ENCODE measurements at places on chromosomes 16 and 17.

- DNase-seq, result peak; percentile 88
Observed at GRCh38 chr17:61361084-61361483, 38.6 kb upstream of the TBX2 start.

DNA sequence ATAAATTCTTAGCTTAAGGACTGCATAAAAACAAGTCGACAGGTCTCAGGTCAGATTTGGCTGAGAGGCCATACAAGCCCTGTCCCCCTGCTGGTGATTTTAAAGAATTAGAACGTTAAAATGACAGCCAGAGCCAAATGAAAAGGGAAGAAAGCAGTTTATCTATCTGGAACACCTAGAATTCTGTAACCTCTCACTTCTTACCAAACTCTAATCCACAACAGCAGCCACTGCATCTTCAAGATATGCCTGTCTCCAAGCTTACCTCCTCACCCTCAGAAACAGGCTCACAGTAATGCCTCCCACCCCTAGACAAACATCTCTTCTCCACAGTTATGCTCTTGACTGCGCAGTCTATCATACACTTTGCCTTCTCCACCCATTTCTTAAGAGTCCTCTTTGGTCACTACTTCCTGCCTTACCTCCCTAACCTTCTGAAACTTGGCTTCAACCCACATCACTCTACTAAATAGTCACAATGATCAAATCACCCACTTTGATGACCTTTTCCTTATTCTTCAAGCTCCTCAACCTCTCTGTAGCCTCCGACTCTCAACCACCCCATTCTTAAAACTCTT, 14.2 kb downstream of the ANKFY1 start:
- peak; percentile 48 for DNase-seq

DNA sequence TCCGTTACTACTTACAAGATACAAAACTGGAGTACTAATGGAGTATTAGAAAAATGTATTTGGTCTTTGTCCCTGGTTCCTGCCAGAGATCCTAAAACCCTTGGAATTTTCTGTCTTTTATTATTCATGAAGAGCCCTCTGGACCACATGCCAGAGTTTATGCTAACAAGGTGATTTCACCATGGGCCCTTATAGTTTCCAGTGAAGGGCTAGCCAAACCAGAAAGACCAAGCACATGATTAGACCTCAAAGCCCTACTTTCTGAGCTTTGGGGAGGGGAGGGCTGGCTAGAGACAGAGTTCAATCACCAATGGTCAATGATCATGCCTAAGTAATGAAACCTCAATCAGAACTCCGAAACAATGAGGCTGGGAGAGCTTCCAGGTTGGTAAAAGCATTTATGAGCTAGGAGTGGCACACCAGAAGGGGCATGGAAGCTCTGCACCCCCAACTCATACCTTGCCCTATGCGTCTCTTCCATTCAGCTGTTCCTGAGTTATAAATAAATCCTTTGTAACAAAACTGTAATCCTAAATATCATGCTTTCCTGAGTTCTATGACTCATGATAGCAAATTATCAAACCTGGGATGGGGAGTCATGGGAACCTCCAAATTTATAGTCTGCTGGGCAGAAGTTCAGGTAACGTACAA, 10.4 kb downstream of the DCUN1D3 start:
- no peak for DNase-seq

DNA sequence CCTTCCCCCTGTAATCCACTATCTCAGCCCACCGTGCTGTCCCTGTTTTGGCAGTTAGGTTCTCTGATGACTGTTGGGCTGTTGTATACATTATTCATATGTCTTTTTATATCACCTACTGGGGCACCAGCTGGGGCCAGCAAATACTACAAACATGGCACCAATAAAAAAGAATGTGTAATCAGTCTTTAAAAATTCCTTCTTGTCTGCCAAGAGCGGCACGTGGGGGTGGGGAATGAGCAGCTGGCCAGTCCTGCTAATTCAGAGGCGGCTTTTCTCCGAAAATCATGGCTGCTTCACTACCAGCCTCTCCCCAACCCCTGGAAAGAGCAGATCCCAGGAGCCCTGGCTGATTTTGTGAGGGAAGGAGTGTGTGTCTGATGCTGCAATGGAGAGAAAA, 77.7 kb upstream of the EEF2KMT start:
- DNase-seq, result no peak

DNA sequence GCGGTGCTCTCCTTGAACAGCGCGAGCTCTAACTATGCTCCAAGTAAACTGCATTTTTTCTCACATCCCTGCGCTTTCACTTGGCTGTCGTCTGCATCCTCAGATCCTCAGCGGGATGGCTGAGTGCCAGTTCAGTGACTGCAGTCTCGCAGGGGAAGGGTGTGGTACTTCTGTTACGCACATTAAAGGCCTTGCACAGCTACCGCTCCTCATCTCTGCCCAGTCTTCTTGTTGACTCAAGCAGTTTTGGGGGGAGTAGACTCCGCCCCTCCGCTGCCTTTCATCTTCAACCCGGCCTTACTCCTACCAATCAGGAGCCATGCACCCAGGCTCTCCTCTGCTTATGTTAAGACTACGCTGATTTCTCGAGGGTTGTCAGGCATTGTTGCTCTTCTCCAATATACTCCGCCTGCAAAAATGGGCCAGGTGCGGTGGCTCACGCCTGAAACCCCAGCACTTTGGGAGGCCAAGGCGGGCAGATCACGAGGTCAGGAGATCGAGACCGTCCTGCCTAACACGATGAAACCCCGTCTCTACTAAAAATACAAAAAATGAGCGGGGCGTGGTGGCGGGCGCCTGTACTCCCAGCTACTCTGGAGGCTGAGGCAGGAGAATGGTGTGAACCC, 10.0 kb downstream of the ATP5PD start:
- peak; percentile 43 for DNase-seq

DNA sequence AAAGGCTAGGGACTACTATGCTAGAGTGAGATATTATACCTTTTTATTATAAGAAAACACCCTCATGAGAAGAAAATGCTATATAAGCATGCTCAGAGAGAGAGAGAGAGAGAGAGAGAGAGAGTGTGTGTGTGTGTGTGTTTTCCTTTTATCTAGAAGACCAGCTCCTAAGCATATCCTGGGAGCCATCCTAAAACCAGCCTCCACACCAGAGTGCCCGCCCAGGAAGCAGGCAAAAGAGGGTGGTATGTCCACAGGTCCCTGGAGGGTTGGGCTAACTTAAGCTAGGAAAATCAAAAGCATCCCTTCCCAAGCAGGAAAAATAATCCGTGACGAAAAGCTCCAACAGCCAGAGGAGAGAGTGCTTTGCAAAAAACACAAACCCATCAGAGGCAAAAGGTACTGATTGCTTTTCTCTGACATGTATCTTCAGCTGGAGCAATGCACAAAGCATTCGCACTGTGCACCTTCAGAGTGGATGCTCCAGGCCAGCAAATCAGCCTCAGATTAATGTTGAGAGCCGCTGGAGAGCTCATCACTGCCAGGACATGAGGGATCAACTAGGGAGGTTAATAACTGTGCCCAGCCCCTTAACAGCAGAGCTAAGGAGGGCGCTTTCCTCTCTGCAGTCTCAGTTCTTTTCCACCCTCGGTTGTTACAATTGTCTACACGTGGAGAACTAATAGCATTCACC, 125.1 kb downstream of the SLC39A11 start:
- DNase-seq, result no peak

GRCh38 chr17:6388416-6388815, 46.5 kb downstream of the AIPL1 start:
- DNase-seq, result no peak

DNA sequence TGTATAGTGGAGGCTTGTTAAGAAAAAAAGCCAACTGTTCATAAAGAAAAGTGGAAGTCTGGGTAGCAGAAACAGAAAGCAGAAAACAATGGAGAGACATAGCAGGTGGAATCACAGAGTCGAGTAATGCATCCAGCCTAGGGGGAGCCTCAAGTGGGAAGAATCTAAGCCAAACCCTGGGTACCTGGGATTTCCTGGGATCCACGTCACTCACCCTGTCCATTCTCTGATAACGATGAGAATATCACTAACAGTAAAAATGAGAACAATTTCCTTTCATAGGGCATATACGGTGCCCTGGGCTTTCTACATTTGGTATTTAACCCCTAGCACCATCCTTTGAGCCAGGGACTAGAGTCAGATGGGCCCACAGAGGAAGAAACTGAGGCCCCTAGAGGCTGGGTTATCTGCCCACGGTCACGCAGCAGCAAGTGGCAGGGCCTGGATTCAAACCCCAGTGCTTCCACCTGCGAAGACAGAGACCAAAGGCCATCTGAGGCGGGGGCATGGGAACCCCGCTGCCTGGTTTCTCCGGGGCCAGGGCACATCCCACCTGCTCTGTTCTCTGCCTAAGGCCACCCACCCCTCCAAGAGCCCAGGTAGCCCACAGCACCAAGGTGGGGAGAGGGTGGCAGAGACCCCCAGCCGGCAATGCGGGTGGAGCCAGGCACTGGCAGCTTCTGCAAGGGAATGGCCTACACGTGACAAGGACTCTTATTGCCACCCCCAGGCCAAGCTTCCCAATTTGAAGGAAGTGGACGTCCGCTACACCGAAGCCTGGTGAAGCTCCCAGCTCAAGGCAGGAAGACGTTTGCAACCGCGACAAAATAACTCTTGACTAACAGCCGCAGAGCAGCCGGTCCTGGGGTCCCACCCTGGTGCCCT, 69.8 kb upstream of the PLCG2 start:
- no peak for DNase-seq

GRCh38 chr16:6066652-6067051, 969.1 kb upstream of the EEF2KMT start:
- DNase-seq, result no peak

DNA sequence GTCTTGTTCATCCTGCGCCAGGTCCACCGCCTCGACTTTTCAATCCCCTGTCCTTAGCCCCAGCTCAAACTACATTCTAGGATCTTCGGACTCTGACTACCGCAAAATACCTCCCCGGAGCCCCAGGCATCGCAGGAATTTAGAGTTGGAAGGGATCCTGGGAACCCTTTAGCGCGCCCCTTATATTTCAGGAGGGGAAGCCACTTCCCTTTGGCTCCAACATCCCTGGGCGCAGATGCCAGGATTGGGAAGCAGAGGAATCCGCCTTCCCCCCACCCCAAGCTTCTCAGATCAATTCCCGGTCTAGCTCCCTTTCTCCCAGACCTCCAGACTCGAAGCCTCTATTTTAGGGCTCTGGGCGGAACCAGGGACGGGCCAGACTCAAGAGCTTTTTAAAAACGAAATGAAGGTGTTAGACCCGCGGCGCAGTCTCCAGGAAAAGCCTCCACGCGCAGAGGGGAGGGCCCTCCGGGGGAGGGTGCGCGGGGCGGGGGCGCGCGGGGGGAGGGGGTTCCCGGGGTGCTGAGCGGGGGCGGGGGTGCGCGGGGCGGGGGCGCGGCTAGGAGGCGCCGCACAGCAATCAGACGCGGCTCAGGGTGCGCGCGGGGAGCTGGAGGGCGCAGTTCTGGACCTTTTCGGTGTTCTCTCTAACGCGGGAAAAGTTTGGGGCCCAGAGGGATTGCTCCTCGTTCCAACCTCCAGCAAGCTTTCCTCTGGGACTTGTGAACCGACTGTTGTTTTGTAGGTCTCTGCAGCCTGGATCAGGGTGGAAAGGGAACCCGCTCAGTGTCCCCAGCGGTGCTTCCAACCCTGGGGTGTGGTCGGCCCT, 1.6 kb downstream of the AHSP start:
- DNase-seq, result peak; percentile 38

DNA sequence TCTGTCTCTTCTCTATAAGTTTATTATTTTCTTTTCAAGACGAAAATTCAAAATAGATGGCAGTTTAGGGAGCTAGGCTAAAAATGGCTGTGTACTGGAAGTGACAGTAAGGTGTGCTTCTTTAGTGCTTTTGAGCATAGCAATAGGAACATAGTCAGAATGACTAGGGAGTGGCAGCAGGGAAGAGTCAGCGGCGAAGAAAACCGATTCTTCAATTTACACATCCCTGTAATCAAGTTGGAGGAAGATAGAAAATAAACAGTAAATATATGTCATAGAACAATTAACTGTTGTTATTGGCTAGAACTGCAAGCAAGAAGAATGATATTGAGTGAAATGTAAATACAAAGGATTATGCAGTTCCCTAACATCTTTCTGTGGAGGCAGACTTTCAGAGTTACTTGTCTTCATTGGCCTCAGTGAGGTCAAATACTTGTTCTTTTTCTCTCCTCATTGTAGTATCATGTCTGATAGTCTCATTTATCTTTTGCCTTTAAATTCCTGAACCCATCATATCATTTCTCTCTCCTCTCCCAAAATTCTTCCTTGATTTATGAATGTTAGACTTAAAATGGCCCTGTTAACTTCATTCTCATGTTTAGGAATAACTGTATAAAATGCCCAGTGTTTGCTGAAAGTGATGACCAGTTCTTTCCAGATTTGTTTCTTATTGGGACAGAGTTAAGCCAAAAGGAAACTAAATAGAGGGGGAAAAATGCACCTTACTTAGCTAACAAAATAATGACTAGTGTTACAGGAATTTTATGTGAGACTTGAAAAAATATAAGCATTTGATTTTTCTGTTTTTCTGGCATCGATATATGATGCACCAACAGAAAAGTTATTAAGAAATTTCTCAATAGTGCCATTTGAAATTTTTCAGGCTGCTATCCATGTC, 211.4 kb downstream of the BCAS3 start:
- DNase-seq, result peak; percentile 61

GRCh38 chr17:11511696-11512095, 86.6 kb upstream of the DNAH9 start:
- DNase-seq, result no peak

DNA sequence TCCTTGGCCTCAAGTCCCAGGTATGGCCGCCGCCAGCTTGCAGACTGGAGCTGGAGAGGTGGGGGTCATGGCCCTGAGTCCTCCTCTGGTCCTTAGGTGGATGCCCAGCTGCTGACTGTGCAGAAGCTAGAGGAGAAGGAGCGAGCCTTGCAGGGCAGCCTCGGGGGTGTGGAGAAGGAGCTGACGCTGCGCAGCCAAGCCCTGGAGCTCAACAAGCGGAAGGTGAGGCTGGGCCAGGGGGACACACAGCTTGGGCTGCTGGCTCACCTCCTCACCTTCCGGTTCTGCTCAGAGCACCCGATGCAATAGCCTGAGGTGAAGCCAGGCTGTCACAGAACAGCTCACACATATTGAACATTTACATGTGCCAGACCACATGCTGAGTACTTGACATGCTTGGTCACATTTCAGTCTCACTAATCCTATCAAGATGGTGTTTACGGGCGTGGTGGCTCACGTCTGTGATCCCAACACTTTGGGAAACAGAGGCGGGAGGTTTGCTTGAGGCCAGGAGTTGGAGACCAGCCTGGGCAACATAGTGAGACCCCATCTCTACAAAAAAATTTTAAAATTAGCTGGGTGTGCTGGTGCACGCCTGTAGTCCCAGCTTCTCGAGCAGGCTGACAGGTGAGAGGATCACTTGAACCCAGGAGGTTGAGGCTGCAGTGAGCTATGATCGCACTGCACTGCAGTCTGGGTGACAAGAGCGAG, 7.4 kb downstream of the RNF40 start:
- no peak for DNase-seq

Data from iris pigment epithelial cell (primary cell).